ENCODE measurements at places on chromosomes 7 and 10.

- DNase-seq: no peak
These were observed 66.6 kb upstream of the STEAP1B start for GRCh38 chr7:22566592-22566991.

- no peak for DNase-seq
These were observed 58.7 kb downstream of the ITGA8 start for GRCh38 chr10:15660990-15661389.

DNA sequence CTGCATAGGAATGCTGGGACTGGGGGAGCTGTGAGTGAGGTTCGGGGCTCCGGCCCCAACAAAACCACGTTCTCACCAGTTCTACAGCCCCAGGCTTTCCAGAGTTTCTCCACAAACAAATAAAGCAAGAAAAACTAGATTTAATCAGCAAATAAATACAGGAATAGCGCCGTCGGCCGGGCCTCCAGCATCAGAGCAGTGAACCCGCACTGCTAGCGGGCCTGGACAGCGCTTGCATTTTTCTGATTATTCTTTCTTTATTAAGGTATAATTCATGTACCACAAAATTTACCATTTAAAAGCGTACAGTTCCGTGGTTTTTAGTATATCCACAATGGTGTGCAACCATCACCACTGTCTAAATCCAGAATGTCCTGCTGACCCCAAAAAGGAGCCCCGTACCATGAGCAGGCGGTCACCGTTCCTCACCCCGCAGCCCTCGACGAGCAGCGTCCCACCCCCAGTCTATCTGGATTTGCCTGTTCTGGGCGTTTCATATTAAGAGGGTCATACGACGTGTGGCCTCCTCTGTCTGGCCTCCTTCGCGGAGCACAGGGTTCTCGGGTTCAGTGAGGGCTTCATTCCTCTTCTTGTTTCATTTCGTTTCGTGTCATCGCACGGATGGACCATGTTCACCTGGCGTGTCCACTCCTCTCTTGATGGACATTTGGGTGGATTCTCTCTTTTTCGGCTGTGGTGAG lies 35.5 kb upstream of the FOXL3 start:
- no peak for DNase-seq

GRCh38 chr7:96640054-96640453 lies 69.6 kb downstream of the SEM1 start:
- DNase-seq: no peak

DNA sequence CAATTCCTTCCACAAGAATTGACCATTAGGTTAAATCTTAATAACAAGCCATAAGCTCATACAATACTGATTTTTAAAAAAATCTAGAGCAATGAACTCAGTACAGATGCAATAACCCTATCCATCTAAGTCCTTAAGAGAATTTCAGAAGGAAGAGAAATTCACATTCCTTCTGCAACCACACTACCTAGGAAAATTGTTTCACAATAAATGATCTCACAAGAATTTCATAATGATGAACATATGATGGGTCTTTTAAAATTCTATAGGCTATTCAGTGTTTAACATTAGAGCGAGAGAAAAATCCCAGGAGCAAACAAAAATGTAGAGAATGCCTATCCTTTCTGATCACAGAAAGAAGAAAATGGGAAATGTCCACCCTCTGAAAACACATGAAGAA lies 70.0 kb upstream of the MAGI2 start:
- no peak for DNase-seq

- DNase-seq: no peak
These were observed 317.9 kb upstream of the COBL start for GRCh38 chr7:51634538-51634937.

DNA sequence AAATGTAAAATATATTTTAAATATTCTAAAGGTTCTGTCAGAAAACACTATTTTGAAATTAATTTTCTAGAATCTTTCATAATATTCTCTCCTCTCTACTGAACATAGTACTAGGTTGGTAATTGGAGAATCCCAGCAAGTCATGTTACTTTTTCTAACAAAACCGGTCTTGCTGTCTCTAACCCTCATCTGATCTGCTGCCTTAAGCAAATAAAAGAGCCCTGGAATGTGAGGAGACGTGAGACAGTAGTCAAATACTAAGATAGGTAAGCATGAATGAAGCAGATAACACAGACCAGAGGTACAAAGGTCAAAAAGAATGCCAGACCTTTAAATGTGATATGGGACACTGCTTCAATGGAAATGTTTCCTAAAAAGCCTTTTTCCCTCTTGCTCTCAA lies 462.4 kb upstream of the NUPR2 start:
- no peak for DNase-seq

- no peak for DNase-seq
These were observed 36.7 kb upstream of the ABLIM1 start for GRCh38 chr10:114694752-114695151.

- DNase-seq: peak; percentile 30
These were observed 187.9 kb downstream of the GATA3 start for GRCh38 chr10:8242295-8242872.

GRCh38 chr7:132430861-132431822 lies 145.1 kb downstream of the PLXNA4 start:
- peak; percentile 32 for DNase-seq

DNA sequence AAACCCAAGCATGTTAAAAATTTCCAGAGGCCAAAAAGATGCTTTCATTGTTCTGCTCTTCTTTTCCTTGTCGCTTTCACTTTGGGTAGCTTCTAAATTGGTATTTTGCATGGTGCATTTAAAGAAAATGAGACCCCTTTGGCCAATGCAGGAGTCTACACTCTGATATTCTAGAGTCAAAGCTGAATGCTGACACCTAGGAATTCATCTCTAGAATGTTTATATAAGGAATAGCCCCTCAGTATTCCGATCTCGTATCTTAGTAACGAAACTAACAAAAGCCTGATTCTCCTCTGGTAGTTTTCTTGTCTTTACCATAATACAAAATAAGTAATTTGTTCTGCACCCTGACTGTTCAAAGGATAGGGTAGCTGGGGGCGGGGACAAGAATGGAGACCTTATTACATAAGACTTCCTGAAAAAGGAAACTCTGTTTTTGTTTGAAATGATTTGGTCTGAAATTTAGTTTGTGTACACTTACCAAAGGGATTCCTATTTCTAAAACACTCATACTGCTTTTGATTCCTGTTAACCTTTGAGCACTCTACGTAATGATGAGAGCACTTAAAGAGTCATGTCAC lies 17.1 kb downstream of the IKZF1 start:
- DNase-seq: no peak

- DNase-seq: no peak
These were observed 10.8 kb upstream of the VWC2 start for GRCh38 chr7:49762666-49763065.

- no peak for DNase-seq
These were observed 85.4 kb upstream of the SLC13A1 start for GRCh38 chr7:123285076-123285700.

DNA sequence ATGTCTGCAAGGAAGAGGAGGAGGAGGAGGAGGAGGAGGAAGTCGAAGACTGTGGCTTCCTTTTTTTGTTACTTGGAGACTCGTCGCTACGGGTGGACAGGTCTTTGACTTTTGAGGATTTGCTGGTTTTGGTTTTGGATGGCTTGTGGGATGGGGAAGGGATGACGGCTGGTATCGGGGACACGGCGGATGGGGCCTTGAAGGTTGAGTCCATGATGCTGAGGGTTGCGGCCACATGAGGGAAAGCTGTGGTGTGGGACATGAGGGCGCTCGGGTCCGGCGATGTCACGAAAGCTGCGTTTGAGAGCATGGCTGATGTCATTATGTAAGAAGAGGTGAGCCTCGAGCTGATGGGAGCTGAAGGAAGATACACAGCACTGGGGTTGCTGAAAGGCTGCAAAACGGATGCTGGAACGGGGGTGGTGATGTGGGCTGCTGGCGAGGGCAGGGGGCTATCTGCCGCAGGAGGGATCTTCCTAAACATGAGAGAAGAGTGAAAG lies 33.1 kb upstream of the EFCAB10 start:
- no peak for DNase-seq

GRCh38 chr7:140673063-140673773 lies 473 bp downstream of the ADCK2 start:
- peak; percentile 52 for DNase-seq

Measured in activated T-cell treated with anti-CD3 and anti-CD28 coated beads for 24 hours (primary cell).